ENCODE measurements at places on chromosomes 5 and 9.

DNA sequence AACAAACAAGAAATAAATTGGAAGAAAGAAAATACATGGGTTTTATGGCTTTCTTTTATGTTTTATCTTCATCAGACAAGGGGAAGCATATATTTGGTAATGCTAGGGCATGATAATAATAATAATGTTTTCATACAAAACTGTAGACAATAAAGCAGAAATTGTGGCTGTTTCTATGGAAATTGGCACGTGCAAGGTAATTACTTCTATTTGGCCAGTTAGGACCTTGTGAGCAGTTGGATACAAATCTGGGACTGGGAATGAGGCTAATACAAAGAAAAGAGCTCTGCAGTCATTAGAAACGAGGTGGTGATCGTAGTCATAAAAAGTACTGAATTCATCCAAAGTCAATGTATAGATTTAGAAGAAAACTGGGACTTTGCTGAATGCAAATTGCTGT, 233.6 kb downstream of the EFNA5 start:
- DNase-seq: no peak

DNA sequence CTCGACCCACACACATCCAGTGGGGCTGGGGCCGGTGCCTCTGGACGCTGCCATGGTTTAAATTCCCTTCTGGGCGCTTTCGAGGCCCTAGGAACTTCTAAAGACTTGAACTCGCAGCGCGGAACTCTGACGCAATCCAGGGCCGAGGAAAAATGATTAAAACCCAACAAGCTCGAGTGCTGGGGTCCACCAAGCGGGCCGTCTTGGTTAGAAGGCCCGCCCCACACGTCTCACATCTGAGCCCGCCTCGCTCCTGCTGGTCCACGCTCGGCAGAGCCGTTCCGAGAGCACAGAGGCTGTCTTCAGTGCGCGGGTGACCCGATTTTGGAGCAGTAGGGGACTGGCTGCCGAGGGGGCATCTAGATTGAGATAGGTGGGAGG, 1.5 kb downstream of the CRHBP start:
- no peak for DNase-seq

GRCh38 chr5:135660826-135661575, 82.2 kb upstream of the CXCL14 start:
- DNase-seq: no peak

GRCh38 chr9:15304632-15305031, 2.4 kb downstream of the TTC39B start:
- DNase-seq: no peak

DNA sequence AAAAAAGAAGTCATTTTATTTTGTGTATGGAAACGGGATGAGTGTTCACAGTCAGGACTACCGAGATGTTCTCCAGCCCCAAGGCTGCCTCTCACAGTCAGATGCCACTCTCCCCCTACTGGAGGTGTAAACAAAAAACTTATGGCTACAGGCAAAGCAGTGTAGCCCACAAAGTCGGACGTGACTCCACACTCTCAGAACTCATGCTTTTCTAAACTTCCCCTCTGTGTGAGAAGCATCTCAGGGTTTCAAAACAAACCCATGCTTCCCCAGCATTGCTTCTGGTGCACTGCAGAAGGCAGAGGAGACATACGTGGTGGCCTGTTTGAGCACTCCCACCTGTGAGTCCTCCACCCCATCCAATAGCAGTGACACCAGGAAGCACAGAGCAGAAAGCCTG, 580.3 kb downstream of the BNC2 start:
- DNase-seq: no peak

GRCh38 chr9:125960626-125961025, 213.5 kb downstream of the PBX3 start:
- DNase-seq: no peak

DNA sequence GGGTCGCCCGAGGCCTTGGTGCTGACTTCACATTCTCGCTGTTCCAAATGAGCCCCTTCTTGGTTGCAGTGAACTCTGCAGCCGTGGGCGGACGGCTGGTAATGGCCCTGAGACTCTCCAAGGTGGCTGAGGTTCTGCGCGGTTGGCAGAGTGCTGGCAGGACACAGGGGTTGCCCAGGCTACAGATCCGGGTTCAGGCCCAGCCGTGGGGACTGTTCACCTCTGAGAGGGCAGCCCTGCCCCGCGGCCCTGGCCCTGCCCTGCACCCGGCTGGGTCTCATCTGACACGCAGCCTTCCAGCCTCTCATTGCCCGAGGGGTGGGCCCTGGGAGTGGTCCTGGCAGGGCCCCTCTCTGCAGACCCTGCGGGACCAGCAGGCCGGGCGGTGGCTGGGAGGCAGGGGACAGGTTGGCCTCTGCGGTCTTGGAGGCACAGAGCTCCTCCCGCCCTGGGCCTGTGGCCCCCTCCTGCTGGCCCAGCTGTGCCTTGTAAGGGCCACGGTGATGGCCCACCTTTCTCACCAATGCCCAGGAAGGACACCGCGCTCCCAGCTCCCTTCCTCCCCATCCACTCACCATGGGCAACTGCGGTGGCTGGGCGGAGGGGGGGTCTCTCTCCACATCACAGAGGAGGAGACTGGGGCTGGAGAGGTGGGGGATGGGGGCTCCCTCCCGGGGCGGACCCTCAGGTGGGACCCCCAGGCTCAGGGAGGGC, 51.6 kb downstream of the AHRR start:
- no peak for DNase-seq

GRCh38 chr9:77879437-77879943, 152.1 kb downstream of the GNAQ start:
- no peak for DNase-seq

- no peak for DNase-seq
These were observed 975 bp downstream of the OCLN start for GRCh38 chr5:69493396-69494133.

- DNase-seq: no peak
These were observed 45.0 kb upstream of the ACO1 start for GRCh38 chr9:32339424-32339823.

- DNase-seq: no peak
These were observed 18.6 kb upstream of the ADRB2 start for GRCh38 chr5:148807851-148808250.

Measured in stimulated activated CD4-positive, alpha-beta T cell treated with anti-CD3 and anti-CD28 coated beads, TNF-alpha, amount 100 ng/mL, for 48 hours (primary cell).